Muscle of arm (tissue), 14 donors: ENCODE measurements at places on chromosomes 4 and X. TPM values are rescaled to one million over a fixed set of nuclear protein-coding genes. Genes with fewer than 3 reads are reported as not detected.
A peak's percentile ranks its signal among the peaks of the same experiment; 100 is the strongest.

DNA sequence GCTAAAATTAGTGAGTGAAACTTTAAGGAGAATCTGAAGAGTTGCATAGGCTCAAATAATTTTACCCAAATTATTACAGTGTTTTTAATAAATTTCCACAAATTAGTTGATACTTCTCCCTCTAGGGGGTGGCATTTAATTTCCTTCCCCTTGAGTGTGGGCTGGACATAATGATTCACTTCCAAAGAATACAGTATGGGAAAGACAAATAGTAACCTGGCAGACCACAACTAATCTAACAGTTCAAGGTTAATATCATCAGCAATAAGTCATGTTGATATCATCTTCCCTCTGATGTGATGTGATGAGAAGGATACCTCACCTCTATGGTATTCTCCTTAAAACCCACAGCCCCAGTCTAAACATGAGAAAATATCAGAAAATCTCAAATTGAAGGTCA is 15.5 kb downstream of the PFKFB1 start:
- no peak for DNase-seq

DNA sequence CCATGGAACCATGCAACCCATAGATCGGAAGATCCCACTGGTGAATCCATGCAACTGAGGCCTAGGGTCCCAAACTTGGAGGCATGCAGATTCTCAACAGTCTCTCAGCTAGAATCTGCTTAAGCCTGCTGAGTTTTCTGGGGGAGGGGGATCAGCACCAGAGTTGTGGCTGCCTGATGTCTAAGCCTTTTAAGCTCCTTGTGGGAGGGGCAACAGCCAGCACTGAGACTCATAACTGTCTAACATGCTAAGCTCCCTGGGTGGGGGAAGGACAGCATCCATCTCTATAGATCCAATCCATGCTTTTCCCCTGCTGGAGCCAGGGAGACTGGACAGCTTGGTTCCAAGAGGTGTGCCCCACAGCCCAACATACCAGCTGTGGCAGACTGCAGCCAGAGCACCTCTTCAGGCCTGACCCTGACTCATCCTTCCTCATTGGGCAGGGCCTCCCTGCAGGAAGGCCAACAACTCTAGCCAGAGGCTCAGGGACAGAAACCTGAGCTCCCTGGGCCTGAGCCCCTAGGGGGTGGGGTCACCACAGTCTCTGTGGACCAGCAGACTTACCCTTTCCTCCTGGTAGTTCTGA is 300.1 kb upstream of the SLC7A11 start:
- no peak for DNase-seq

GRCh38 chrX:153776120-153776599 is 4.7 kb upstream of the SRPK3 start:
- DNase-seq: no peak

DNA sequence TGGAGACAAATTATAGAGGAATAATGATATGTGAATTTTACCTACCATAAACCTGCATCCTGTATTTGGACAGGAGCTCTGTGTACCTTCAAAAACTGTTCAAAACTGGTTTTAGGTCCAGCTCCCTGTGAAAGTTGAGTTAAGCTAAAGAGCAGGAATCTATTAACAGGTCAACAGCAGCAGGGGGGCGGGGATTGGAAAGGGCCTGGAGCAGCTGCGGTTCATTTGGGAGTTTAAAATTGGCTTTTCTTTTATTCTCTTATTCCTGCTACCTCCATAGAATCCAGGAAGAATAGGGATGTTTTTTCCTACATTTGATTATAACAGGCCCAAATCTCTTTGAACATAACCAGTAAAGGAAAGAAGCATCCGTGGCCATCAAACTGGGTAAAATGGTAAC is 23.8 kb downstream of the SHROOM3 start:
- peak; percentile 53 for DNase-seq

GRCh38 chr4:7212101-7212674 is 19.9 kb downstream of the SORCS2 start:
- DNase-seq: no peak

DNA sequence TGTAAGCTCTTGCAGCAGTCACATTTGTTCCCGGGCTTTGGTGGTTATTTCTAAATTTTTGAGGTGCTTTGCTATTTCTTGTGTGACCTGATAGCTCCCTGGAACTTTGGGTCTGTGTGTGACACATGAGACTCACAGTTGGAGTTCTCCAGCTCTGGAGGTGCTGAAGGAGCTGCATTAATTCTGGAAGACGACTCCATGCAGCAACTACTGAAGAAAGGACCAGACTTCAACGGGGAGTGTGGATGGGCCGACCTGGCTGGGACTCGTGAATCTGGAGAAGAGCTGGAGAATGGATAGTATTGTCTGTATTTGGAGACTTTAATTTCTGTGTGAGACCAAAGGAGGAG is 1.5 kb downstream of the MRFAP1 start:
- DNase-seq: no peak

DNA sequence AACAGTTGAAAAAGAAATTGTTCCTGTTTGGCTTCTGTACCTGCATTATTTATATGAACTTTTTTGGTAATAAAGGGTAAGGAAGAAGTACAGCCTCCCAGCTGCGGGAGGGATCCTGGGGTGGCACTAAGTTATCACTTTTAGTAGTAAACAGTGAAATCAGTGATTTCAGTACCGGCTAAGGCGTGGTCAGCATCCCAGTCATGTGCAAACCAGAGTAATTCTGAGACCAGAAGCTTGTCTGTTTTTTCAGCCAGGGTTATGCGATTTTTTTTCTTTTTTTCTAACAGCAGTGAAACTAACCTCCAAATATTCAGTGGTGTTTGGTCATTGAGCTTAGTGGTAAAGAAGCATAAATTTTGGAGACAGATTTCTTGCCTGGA is 3.3 kb downstream of the EGF start:
- no peak for DNase-seq

DNA sequence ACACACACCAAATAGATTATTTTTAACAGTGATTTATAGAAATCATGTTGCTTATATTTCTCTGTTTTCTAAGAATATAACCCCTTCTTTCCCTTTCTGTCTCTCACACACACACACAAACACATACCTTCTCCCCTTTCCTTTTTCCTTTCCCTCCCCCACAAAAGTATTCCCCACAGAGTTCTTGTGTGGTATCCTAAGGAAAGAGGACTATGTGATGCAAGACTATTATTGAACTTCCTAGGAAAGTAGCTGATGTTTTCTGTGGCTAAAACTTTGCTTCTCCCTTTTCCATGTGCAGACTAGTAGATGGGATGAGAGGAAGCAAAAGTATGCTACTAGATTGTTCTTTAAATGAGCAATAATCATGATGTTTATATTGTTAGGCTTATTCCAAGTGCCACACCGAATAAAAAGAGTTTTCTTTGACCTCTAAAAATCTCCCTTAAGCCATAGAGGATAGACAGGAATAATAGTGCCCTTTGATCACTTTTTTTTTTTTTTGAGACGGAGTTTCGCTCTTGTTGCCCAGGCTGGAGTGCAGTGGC is 38.7 kb downstream of the CPEB2 start:
- DNase-seq: no peak

- peak; percentile 0 for DNase-seq
These were observed 73.8 kb upstream of the FREM3 start for GRCh38 chr4:143773998-143774895.

GRCh38 chr4:151442002-151442401 is 33.0 kb downstream of the FHIP1A start:
- DNase-seq: no peak

- no peak for DNase-seq
These were observed 447.2 kb downstream of the SLITRK2 start for GRCh38 chrX:146264763-146265375.

GRCh38 chr4:79905212-79905611 is 167.8 kb downstream of the ANTXR2 start:
- no peak for DNase-seq

DNA sequence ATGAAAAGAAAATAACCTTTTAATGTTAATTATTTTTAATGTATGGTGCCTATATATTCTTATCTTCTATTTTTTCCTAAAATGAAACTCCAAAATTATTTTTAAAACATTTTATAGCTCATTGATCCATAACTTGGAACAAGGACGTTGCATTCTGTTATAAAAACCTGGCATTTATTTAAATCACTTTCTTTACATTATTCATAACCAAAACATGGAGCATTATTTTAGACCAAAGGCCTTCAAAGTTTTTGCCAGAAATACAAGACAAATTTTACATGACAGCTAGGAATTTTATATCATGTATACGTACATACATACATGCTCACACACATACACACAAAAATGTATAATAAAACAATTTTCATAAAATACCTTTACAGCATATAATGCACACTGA is 259.8 kb downstream of the QDPR start:
- DNase-seq: no peak

DNA sequence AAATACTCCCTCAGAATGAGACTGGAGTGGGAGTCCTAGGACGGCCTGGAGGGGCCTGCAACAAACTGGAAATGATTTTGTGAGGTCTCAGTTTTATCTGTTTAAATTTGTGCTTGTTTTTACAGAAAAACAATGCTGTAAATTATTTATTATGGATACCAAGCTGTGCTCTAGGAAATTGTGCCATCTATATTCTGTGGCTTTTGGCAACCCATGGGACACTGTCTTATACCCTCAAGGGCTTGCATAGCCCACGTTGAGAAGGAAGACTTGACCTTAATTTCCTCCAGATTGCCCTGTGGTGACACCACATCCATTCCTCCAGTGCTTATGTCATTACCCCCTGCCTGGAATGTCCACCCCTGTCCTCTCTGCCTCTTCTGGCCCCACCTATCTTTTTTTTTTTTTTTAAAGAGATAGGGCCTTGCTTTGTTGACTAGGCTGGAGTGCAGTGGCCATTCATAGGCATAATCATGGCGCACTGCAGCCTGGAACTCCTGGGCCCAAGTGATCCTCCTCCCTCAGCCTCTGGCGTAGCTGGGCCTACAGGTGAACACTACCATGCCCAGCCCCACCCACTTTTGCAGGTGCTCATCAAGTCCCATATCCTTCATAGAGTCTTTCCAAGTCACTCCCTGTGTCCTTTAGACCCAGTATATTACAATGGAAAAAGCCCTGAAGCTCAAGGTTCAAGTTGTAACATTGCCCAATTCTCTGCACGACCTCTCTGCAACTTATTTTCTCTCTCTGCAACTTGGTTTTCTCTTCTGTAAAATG is 77.4 kb downstream of the HPRT1 start:
- no peak for DNase-seq

- DNase-seq: peak; percentile 42
These were observed 39.6 kb downstream of the ZCCHC13 start for GRCh38 chrX:74343343-74344279.

GRCh38 chr4:172377486-172378140 is 564.4 kb downstream of the GALNTL6 start:
- DNase-seq: no peak

- DNase-seq: no peak
These were observed 119.2 kb upstream of the MAB21L2 start for GRCh38 chr4:150462743-150463142.

- no peak for DNase-seq
These were observed 327 bp downstream of the PNPLA4 start for GRCh38 chrX:7926914-7927258.

DNA sequence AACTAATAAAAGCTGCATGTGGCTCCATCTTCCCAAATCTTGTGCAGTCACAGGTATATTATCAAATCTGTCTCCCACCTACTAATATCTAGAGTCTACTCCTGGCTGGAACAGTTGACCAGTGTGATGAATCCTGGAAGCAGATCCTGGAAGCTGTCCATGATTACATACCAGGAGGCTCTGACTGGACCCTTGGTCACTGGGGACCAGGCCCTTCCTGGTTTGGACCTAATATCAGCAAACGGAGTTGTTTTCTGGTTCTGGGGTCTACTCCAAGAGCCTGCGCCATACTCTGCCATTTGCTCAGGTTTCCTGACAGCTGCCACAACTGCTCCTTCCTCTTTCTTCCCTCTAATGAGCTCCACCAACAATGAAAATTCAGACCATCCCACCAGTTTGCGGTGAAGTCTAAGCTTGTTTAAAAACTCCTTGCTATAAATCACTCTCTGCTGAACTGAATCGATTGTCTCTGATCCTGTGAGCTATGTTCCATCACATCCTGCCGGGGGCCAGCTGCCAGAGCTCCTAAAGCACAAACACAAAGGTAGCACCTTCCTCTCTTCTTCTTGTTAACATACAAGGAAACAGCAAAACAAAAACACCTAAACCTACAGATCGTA is 114.2 kb downstream of the PALLD start:
- no peak for DNase-seq

- DNase-seq: no peak
These were observed 8.0 kb downstream of the SHOX start for GRCh38 chrX:638482-639131.

The PAGE4 gene
- not detected for polyA plus RNA-seq

The PRR32 gene
- 93.7 TPM for polyA plus RNA-seq

The PGAM4 gene
- 0.42 TPM for polyA plus RNA-seq

The P2RY8 gene
- polyA plus RNA-seq: 0.87 TPM

The PCDH11X gene
- polyA plus RNA-seq: 0.04 TPM

The YY2 gene
- 1.5 TPM for polyA plus RNA-seq

The GAGE2A gene
- polyA plus RNA-seq: not detected

The CPLX1 gene
- 0.76 TPM for polyA plus RNA-seq
